Osteoblast (primary cell): ENCODE measurements at places on chromosomes 3 and 15.
A peak's percentile ranks its signal among the peaks of the same experiment; 100 is the strongest.

- no peak for DNase-seq
These were observed 275.0 kb downstream of the XXYLT1 start for GRCh38 chr3:194995922-194996321.

DNA sequence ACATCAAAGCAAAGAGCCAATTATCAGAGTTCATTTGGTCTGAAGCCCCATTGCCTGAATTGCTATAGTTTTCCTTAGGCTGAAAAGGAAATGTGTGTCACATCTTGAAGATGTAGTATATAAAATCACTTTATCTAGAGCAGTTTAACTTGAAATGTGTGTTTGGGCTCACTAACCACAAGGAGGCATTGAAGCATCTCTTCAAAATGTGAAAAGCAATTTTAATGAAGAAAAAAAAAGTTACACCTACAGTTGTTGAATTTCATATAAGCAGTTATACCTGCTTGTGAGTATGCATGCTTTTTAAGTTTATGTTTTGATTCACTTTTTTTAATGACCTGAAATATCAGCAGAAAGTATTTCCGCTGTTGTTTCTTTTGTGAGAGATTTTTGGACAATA, 129.3 kb downstream of the IQCH start:
- DNase-seq, result no peak

GRCh38 chr3:112354642-112355306, 21.8 kb downstream of the CD200 start:
- no peak for DNase-seq

GRCh38 chr3:131597816-131598215, 95.0 kb upstream of the MRPL3 start:
- DNase-seq, result peak; percentile 15

DNA sequence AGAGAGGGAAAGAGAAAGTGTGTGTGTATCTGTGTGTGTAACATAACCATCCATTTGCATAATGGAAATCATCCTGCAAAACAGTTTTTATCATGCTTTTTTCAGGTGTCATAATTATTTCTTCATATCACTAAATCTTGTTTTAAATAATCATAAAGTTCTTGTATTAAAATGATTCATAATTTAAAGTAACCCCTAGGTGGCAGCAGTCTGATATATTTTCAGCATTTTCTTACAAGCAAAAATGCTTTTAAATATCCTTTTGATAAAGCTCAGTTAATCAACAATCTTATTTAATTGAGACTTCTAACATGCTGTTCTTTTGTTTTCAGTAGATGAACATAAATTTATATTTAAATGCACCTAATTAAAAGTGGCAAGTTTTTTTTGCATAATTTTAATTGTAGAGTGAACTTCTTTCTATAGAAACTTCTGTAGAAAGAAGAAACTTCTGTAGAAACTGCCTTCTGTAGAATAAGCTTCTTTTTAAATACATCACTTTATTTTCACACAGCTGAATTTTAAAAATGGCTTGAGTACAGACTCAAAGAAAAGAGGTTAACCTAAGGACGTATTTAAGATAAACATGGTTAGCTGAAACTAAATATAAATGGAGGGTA, 72.5 kb downstream of the OPA1 start:
- DNase-seq, result peak; percentile 57

GRCh38 chr3:23496165-23496564, 293.0 kb downstream of the UBE2E2 start:
- no peak for DNase-seq

DNA sequence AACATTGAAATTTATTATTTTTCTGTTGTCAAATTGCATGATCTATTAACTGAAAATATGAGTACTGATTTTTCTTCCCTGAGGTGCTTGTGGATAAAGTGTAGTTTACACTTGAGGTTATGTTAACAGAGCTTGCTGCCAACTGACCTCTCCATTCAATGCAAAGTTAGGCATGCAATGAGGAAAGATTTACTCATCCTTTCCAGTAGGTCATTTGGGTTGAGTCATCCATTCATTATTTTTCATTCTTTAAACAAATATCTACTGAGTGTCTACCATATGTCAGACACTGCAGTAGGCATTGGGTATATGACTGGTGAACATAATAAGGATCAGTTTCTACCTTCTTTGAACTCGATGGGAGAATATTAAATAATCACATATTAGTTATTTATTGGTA, 604.1 kb downstream of the EDEM1 start:
- no peak for DNase-seq

DNA sequence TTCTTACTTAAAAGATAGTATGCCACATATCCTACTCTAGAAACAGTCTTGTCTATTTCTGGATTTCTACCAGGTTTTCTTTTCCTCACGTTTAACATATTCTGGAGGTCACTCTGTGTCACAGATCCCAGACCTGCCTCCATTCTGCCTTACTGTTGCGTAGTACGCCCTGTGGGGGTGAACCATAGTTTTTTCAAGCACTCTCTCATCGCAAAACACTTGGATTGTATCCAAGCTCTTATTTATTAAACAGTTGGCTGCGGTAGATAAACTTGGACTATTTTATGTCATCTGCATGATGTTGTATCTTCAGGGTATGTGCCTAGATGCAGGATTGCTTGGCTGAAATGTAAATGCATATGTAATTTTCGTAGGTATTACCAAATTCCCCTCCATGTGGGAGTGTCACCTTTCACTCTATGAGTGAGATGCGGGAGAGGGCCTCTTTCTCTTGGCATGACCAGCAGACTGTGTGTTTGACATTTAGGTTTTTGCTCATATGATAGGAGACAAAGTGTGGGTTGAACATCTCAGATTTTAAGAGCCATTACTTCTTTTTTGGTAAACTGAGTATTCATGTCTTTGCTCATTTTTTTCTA, 55.8 kb downstream of the ABTB1 start:
- DNase-seq, result no peak

GRCh38 chr15:39548561-39548960, 32.3 kb upstream of the THBS1 start:
- DNase-seq, result no peak

GRCh38 chr3:99023590-99024192, 122.2 kb upstream of the DCBLD2 start:
- peak; percentile 5 for DNase-seq

- DNase-seq, result peak; percentile 67
These were observed 271.4 kb upstream of the RARB start for GRCh38 chr3:25156626-25157025.

DNA sequence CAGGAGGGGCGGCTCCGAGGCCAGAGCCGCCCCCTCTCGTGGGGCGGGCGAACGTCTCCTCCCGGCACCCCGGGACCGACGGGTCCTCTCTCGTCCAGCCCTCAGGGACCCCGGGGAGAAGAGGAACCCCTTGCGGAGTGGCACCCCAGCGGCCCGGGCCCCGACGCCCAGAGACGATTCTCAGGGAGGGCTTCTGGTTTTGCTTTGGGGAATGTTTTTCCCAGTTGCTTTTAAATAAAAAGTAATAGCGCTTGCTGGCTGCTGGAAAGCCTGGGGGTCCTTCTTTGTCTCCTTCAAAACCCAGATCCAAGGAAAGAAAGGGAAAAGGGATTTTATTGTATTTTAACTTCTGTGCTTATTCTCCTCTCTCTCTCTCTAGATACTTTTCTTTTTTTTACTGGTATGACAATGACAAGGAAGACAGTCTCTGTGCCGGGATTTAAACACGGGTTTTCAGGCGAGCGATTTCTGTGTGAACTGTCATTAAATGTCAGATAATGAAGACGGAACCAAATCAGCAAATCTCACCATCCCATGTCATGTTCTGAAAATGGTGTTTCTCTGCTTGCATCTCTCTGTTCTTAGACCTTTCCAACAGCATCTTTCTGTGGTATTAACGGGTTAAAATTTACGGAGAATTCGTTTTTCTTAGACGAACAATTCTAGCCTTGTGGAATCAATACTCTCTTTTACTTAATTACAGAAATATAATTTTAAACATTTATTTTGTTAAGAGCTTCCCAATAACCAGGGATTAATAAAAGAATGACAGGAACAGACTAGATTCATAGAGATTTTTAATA, 530 bp upstream of the PCOLCE2 start:
- no peak for DNase-seq

DNA sequence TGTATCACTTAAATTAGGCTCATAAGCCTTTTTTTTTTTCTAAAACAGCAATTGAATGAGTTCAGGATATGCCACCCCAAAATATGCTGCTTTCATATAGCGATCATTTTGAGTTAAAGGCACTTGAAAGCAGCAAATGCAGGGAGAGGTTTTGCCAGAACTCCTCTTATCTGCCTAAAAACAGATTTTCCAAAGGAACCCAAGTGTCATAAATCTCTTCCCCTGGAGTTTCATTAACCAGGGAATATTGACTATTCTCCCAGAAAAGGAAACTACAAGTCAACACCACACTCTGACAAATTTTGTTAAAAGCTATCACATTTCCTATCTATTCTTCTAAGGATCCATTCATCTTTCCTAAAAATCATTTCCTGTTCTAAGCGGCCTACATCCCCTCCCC, 11.3 kb downstream of the DNAAF4 start:
- peak; percentile 57 for DNase-seq

DNA sequence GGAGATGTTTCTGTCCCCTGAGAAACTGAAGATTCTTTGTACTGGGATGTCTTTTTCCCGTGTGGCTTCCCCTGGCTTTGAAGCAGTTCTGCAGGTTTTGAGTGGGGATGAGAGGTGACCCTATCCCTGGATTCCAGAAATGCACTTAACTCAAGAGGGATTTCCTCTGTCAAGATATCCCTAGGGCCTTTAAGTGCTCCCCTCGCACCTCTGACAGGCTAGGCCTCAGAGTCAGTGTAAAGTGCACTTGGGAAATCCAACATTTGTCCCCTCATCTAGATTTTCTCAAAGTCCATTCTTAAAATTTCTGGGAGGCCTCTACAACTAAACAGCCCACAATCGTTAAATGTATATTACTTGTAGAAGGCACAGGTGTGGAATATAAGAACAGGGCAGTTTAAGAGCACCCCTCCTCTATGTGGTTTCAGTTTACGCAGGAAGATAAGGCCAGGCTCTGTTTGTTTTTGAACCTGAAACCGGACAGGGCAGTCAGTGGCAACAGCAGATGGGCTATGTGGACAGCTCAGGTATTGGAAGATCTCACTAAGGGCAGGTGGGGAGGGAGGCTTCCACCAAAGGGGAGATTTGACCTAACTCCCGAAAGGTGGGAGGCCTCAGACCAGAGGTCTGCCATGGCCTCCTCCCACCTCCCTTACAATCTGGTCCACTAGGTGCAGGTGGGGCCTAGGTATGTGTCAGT, 4.8 kb downstream of the C3orf52 start:
- no peak for DNase-seq

DNA sequence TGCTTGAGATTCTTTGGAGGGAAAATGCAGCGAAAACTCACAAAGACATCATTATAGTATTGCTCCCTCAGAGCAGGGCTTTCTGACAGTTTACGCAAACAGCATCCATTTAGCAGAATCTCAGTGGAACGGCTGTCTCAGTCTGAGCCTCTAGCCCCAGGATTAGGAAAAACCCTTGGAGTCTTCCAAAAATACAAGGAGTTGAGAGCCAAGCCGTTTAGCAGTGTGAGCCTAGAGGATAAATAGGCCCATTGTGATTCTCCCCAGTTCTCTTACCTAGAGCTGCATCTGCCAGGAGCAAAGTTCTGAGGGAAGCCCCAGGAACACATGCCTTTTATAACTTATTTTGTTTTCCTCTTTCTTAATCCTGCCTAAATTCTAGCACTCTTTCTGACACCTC, 359.6 kb downstream of the NTRK3 start:
- DNase-seq, result no peak
